ENCODE measurements at places on chromosomes 16 and 17.

DNA sequence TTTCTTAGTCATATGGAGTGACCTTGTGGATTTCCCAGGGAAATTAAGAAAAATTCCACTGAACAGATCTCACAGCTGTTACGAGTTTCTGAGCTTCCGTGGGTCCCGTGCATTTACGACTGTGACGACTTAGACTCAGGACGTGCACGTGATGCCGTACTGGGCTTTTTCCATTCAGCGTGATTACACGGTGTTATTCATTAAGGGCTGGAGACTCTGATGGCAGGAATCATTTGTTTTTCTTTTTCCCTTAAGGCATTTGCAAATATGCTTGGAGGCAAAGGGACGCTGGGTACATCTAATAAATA lies 57.2 kb downstream of the TBC1D16 start:
- DNase-seq = no peak

- DNase-seq = no peak
Measured at GRCh38 chr16:67294938-67295361, 15.6 kb downstream of the PLEKHG4 start.

- DNase-seq = no peak
Measured at GRCh38 chr17:22503322-22503899, 811.1 kb downstream of the KCNJ18 start.

DNA sequence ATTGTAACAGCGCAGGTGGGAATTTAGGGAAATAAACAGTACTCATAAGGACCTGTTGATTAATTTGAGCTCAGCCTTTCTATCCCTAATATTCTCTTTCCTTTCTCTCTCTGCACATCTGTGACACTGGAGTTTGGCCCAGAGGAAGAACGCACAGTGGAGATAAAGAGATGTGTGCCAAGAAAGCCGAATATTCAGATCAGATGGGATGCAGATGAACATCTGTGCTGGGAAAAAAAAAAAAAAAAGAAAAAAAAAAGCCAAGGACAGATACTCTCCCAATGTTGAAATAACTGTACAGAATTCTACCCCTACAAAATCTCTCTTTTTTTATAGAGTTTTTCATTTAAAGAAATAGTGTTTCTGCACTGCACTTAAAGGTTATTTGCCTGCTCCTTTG lies 485.4 kb downstream of the KCNJ2 start:
- DNase-seq = no peak

DNA sequence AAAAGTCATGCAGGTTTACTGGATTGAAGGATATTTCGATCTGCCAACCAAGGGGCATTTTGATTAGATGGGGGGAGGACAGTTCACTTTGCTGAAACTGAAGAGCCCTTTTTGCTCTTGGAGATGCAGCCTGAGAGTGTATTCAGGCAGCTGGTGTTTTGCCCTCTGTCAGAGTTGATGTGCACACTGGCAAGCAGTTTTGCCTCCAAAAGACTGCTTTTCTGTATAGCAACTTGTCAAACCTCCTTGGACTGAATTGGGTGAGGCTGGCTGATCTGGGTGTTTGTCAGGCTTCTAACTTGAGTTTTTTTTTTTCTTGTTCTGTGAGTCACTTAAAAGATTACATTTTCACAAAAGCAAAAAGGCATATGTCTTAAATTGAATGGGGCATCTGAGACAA lies 22.6 kb upstream of the ANKFN1 start:
- no peak for DNase-seq

DNA sequence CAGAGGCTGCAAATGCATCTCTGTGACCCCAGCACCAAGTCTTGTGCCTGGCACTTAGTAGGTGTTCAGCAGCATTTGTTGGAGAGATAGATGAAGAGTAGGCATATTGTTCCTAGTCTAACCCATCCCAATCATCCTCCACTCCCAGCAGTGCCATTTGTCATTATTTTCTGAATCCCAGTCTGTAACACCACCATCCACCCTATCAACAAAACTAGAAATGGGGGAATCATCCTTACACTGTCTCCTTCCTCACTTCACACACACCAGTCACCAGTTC lies 95.9 kb upstream of the TBX2 start:
- no peak for DNase-seq

- no peak for DNase-seq
Measured at GRCh38 chr16:85511938-85512807, 100.9 kb upstream of the GSE1 start.

DNA sequence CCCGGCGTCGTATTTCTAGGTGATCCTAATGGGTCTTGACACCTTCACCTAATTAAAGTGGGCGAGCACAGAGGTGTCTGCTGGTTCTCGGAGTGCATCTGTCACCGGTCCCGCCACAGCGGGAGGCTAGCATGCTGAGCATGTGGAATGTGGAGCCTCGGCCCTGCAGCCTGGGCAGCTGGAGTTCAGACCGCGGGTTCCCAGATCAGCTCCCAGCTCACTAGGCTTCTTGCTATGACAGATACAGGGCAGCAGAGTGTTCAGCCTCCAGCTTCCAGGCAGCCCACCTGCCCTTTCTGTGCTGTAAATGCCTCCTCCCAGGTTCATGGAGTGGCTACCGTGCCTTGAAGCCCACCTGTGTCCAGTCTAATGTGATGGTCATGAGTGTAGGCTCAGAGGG lies 166.7 kb downstream of the CPPED1 start:
- DNase-seq = no peak

DNA sequence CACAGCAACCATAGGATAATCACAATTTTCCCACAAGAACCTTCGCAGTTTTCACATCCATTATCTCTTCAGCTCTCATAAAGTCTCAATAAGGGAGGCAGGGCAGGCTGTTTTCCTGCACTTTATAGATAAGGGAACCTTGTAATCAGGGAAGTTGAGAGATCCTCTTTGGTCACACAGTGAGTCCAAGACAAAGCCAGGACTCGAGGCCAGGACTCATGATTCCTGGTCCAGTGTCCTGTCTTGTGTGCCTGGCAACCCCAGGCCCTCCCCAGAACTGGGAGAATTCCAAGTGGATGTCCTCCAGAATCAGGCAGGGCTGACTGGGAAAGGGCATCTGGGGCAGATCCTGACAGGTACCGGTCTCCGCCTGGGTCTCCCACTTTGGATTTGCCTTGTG lies 23.1 kb upstream of the PHF12 start:
- DNase-seq = no peak

DNA sequence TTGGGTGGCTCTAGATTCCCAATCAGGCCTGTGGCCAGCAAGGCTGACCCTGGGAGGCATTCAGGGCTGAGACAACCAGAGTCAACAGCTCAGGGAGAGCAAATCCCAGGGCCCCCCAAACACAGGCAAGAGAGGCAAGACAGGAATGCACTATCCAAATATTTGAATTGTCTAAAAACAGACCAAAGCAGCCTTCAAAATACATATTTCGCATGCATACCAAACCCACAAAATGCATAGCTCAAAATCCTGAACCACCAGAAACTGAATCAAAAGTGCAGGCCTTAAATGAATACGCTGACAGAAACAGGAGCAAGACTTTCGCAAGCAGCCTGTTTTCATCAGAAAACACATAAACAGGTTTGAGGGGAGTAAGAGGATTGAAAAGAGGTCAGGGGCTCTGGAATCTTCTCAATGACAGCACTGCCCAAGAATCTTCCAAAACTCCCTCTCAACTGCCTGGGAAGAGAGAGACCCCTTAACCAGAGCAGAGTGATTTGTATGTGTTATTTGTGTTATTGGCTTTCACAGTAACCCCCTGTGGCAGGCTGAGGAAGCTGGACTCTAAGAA lies 213.6 kb upstream of the CDH5 start:
- no peak for DNase-seq

DNA sequence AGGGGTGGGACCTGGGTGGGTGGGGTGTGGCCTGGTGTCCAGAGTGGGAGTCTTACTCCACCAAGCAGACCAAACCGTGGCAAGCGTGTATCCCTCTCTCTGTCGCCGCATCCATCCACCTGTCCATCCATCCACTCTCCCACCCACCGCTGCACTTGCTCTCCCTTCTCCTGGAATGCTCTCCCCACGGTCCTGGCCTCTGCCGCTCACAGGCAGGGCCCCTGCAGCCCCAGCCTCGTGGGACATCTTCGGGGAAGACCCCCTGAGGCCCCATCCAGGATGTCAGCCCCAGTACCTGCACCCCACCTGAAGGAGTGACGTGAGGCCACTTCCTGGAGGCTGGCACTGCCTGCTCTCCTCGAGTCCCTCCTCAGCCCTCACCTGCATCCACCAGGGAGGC lies 189.5 kb upstream of the GSE1 start:
- DNase-seq = no peak

- no peak for DNase-seq
Measured at GRCh38 chr16:22284637-22285036, 12.6 kb upstream of the POLR3E start.

- no peak for DNase-seq
Measured at GRCh38 chr17:2856727-2857126, 60.5 kb downstream of the RAP1GAP2 start.

DNA sequence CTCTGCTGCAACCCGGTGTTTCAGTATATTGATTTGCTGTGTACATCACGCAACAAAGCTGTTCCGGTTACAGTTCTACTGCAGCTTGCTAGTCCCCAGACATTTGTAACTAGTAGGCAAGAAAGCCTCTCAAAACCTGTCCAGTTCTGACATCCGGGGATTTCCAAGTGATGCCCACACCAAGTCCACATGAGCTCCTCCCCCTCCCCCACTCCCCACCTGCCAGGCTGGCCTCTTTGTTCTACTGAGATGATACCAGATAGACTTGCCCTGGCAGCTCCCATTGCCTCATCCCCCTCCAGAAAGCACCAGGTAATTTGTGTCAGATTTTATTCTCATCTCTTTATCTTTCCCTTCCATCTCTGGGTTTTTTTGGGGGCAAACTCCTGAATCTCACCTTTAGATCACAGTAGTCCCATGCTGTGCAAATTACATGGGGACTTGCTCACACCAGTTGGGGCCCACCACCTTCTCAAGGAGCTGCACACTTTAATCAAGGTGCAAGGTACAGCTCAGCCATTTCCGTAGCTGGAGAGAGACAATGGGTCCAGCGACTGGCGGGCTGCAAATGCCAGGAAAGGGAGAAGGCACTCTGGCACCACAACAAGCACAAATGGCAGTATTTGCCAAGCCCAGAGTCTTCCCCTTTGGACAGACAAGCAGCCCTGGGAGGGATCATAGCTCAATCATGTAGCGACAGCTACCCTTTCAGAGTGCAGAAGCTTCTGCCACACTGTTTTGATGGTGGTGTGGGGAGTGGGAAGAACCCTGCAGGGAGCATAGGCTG lies 183.1 kb downstream of the CYLD start:
- no peak for DNase-seq

DNA sequence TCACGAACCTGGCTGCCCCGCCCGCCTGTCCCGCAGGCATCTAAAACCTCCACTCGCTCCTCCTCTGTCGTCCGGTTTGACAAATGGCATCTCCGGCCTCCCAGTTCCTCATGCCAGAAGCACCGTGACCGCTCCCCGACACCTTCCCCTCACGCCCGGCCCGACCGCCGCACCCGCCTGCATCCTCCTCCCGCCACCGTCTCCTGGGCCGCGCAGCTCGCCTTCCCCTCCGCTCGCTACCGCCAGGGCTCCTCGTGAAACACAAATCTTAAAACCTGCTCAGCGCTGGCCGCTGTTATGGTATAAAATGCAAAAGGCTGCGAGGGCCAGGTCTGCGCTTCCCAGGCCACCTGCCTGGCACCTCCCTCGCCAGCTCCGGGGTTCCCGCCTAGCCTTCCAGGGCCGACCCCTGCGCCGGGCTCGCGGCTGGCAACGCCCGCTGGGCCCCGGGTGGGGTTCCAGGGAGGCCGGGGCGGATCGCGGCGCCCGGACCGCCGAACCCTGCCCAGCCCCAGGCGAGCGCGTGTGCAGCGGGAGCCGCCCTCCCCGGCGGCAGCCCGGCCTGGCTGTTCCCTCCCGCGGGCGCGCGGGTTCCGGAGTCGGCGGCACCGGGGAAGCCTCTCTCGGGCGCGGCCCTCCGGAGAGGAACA lies 488 bp downstream of the SPSB3 start:
- DNase-seq = no peak

- DNase-seq = no peak
Measured at GRCh38 chr16:10370096-10370726, 15.7 kb upstream of the ATF7IP2 start.

DNA sequence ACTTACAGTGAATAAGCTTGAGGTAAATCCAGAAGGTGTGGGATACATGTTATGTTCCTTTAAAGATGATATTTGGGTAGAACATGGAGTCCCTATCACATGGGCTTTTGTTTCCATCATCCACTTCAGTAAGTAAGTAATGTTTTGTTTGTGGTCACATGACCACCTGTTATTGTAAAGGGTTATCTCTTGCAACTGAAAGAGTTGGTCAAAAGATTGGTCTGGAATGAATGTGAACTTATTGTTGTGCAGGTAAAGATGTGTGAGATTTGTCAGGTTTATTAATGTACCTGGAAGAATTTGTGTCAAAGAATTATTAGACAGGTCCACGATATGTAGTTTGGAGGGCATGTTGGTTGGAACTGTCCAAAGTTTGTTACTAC lies 1.6 kb downstream of the OMG start:
- DNase-seq = no peak

- no peak for DNase-seq
Measured at GRCh38 chr16:46853713-46854443, 22.9 kb upstream of the C16orf87 start.

DNA sequence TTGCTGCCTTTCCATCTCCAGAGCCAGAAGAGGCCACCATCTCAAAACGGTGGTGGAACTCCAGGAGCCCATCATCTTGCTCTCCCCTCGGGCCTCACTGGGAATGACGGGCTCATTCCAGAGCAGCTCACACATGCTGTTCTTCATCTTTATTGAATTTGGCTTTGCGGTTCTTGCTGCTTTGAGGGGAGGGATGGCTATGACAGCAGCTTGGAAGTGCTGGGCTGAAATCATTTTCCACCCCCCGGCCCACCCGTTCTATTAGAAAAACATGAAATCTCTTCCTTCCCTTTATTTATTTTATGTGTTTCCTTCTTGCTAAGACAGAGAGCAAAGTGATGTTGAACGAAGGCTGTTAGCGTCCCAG lies 149.8 kb upstream of the RPL38 start:
- DNase-seq = no peak

DNA sequence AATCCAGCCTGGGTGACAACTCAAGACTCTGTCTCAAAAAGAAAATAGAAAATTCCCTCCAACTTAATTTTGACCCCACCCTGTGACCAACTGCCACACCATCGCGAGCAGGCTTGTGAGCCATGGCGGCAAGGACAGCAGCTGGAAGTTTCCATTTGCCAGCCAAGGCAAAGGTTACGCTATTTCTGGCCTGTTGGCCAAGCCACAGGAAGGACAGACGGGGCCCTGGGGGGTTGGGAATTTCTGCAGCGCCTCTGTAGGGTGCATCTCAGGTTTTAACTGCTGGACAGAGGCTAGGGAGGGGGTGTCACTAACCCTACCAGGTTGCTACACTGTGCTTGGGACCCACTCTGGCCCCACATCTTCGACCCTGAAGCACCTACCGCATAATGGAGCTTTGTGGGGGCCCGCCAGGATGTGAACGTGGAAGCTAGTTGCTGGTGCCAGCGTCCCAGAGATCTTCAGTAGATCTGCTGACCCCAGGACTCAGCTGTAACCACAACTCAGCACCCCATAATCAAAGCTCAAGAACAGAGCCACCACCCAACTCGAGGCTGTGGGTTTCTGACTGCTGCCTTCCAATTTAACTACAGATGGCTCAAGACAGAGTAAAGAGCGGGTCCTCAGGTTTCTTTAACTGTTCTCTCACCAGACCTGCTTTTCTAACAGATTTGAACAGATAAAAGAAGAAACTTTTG lies 10.9 kb downstream of the KIFC3 start:
- no peak for DNase-seq

GRCh38 chr17:82029391-82029790 lies 2.1 kb upstream of the RAC3 start:
- no peak for DNase-seq

All from SIG-M5 (cell line).